ENCODE measurements at places on chromosomes 1 and 21.

- DNase-seq, result no peak
Observed at GRCh38 chr1:208298593-208299269, 54.5 kb upstream of the PLXNA2 start.

GRCh38 chr1:234246638-234247116, 126.6 kb upstream of the COA6 start:
- no peak for DNase-seq

- DNase-seq, result no peak
Observed at GRCh38 chr1:65844296-65844695, 51.6 kb downstream of the PDE4B start.

GRCh38 chr1:230749635-230750034, 2.4 kb downstream of the CAPN9 start:
- DNase-seq, result no peak

DNA sequence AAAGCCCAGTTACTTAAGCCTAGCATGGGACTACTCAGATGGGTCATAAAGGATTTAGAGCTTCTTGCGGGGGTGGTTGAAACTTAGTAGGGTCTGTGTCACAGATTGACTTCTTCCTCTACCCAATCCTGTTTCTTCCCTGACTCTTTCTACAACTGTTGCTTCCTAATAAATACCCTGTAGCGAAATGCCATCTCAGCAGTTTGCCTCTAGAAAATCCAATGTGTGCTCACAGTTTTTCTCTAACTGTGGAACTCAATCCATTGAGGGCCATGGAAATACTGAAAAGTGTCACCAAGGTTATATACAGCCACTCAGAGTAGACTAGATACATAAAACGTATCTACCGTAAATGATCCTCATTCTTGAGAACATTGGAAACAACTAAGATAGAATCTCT, 217.7 kb downstream of the COL24A1 start:
- DNase-seq, result no peak

Measured in stimulated activated CD4-positive, alpha-beta T cell treated with anti-CD3 and anti-CD28 coated beads, Interleukin-1b, Interleukin-23, amount 100 ng/mL, for 1 hour (primary cell).